ENCODE measurements at places on chromosomes 5 and 9.

- peak; percentile 48 for DNase-seq
Observed at GRCh38 chr9:113463418-113464285, at the start of gene RGS3. Gene RGS3 (plus strand): TSS chr9:113463727. CDS start chr9:113463803, 76 bp downstream.

- no peak for DNase-seq
Observed at GRCh38 chr9:4497855-4498254, 7.6 kb downstream of the SLC1A1 start.

DNA sequence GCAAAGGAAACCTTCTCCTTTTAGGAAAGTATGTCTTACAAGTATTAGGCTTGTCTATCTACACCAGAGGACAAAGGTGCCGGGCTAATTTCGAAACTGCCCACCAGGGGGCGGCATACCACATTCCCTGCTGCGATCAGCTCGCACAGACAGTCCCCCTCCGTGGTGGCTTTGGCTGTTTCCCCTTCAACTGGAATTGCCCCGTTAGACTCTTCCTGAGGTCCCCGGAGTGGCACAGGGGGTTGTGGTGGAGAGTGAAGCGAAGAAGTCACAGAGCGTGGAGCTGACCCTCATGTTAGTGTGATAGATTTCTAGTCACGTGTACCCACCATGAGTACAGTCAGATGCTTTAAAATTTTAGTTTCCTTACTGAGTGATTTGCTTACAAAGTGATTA is 17.5 kb downstream of the PTTG1 start:
- DNase-seq, result peak; percentile 76

DNA sequence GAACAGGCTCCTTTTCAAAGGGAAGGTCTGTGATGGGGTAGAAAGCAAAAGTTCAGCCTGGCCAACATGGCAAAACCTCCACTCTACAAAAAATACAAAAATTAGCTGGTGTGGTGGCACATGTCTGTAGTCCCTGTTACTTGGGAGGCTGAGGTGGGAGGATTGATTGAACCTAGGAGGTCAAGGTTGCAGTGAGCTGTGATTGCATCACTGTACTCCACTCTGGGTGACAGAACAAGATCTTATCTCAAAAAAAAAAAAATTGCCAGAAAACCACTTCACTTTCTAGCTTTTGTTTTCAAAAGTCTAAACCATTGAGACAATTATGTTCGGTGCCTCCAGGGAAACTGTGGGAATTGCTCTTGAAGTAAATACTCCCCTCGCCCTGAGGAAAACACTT is 43.5 kb downstream of the S100Z start:
- no peak for DNase-seq

- DNase-seq, result no peak
Observed at GRCh38 chr5:172721455-172722326, 49.3 kb downstream of the DUSP1 start.

DNA sequence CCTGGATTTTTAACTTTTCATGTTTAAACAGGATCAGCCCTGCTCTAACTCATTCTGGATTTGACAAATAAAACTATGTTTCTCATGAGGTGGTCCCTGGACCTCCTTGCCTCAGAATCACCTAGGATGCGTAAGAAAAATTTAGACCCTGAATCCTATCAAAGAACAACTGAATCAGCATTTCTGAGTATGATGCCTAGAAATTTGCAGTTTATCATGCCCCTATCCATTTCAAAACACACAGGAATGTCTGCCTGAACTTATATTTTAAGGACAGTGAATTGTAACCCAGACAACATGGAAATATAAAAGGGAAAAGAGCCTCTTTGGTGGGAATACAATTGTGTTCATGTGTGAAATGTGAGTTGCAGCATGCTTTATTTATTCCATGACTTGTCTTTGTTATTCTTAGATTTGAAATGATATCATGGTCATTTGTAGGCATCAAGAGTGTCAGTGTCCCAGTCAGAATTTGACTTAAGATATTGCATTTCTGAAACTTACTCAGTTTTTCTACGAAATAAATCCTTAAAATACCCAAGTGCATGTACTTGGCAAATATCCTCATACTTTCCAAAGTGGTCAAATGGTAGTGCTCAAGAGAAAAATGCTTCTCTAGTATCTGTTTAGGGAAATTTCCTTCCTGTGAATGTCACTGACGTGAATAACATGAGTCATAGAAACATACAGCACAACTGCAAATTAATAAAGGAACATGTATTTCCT is 144.3 kb downstream of the GIN1 start:
- DNase-seq, result peak; percentile 6

- no peak for DNase-seq
Observed at GRCh38 chr5:113026211-113026610, 49.6 kb downstream of the DCP2 start.

GRCh38 chr5:1374030-1374678 is 29.3 kb upstream of the CLPTM1L start:
- DNase-seq, result no peak

DNA sequence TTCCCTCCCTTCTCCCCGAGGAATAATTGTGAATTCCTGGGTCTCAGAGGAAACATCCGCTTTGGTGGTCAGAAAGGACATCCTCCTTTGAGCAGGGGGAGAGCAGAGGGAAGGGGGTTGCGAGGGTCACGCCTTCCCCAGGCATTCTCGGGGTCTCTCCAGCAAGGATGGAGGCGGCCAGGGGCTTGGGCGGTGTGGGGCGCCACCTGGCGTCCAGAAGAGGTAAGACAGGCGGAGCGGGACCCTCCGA is 129.1 kb downstream of the KCNIP1 start:
- DNase-seq, result peak; percentile 9
